NK-92 treated with Interleukin-12 subunit alpha and Interleukin-12 subunit beta, amount 100 ng/mL, for 24 hours (cell line): ENCODE measurements at places on chromosomes 5 and 9.

DNA sequence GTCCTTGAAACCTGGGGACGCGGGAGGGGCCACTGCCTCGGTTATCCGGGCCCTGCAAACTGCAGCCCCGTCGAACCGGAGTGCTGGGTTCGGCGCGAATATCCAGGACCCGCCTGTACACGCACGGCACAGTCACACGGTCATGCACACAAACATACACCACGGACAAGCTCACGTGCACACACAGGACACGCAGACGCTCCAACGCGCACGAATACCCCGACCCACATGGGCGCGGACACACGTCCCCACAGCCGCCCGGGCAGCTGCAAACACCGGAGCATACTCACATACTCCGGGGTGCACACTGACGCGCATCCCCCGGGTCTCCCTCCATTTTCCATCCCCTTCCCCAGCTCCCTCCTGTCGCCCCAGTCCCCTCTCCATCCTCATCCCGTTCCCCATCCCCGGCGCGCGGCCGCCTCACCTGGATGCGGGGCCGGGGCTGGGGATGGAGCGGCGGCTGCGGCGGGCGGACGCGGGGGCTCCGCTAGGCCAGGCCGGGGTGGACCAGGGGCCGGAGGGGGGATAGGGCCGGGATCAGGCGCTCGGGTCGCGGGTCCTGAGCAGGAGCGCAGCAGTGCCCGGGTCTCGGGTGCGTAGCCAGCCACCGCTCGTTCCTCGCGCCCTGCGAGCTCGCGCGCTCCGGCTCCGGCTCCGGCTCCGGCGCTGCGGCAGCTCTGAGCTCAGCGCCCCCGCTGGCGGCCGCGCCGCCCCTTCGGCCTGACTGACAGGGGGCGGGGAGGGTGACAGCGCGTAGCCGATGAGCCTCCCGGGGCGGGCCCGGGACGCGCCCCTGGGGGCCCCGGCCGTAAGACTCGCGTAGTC is at the start of the genes EIF4E1B and SNCB:
Gene EIF4E1B (plus strand): TSS at position 823 of the 828 bp plus-strand sequence. CDS start 12,113 bp downstream, outside the sequence.
Gene SNCB (minus strand): TSS at position 682 of the 828 bp plus-strand sequence. CDS start 880 bp downstream, outside the sequence.
- DNase-seq: no peak

DNA sequence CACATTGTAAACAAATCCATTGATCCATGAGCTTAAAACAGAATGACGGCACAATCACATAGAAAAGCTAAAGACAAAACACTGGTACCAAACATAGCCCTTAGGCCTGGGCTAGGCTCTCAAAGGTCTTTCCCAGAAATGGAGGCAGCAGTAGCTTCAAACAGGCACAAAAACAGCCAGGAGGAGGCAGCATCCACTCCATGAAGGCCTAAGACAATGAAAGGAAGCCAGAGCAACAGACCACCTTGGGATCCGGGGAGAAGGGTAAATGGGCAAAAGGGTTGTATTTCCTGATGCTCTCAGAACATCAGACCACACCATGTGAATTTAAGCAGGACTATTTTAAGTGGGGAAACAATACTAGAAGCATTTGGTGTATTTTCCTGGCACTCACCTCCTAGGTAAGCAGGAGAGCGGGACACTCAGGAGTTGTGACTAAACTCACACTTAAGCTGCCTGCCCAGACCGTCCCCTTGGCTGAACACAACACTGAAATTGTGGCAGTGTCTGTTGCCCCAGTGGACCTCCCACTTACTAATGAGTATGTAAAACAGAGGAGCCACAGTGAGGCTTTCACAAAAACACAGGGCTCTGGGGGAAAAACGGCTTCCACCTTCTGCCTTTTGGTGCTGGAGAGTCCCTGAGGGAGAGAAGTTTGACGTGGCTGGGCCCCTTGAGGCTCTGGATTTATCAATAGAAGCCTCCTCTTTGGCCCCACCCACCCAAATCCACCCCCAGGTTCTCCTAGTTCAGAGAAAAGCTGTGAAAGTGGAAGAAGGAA is 11.9 kb downstream of the GNPDA1 start:
- DNase-seq: no peak

DNA sequence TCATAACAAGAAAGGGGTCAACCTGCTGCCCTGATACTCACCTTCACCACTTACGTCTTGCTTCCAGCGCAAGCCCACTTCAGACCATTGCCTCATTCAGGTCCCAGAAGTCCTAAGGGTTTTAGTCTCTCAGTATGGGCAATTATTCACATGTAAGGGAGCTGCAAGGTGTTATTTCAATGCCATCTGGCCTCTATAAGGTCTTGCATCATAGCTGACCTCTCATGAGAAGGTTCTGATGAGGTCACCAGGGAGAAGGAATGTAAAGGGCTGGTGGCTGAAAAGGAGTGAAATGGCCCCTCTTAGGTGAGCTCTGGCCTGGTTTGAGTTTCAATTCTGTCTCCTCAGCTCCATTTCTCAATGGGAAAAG is 1.5 kb upstream of the MARCHF3 start:
- no peak for DNase-seq

GRCh38 chr5:128613128-128613527 is 75.1 kb upstream of the FBN2 start:
- DNase-seq: no peak

- no peak for DNase-seq
Observed at GRCh38 chr9:34331196-34331595, 1.8 kb downstream of the NUDT2 start.

DNA sequence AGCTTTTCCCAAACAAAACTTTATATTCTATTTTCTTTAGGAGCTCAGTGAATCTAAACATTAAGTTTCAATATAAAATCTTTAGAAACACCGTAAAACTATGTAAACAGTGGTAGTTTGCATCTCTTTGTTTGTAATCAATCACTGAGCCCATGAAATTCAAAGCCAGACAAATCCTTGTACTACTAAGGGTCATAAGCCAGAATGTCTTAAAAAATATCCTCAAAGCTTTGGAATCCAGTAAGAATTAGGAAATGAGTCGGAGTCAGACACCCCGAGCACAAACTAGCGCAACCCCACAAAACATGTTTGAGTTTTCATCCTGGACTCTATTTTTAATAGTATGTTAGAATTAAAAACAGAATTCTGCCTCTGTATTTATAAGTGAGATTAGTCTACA is 153.8 kb downstream of the HSPA4 start:
- DNase-seq: no peak

DNA sequence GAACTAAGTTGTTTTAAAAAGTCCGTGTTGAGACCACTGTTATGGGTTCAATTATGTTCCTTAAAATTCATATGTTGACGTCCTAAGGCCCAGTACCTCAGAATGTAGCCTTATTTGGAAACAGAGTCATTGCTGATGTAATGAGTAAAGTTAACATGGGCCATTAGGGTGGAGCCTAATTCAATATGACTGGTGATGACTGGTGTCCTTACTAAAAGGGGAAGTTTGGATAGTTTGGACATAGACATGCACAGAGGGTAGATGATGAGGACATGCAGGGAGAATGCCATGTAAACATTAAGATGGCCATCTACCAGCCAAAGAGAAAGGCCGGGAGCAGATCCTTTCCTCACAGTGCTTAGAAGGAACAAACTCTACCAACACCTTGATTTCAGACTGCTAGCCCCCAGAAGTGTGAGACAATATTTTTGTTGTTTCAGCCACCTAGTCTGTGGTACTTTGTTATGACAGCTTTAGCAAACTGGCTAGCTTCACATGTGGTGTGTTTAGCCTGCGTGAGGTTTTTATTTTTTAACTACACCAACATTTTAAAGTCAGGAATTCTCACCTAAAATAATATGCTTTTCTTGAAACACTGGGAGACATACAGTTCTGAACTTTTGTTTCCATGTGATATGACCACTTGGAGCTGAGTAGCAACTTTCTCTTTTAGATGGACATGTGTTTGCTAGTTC is 135.3 kb downstream of the YIPF5 start:
- no peak for DNase-seq

GRCh38 chr5:178284996-178285395 is 52.4 kb upstream of the PHYKPL start:
- no peak for DNase-seq

DNA sequence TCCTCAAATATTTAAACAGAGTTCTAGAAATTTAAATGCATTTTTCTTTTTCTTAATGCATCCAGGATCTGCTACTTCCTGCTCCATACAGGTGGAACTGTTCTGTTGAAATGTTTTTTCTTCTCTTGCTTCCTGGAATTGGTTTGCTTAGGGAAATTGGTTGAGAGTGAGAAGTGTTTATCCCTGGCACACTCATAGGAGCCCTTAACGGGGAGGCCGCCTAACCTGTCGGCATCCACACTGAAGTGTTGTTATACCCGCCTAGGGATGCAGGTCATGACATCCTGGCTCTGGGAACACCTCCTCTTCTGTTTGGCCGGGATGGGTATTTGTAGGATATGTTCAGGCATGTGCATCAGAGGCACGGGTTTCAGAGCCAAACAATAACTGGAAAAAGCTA is 239.7 kb downstream of the GADD45G start:
- no peak for DNase-seq

DNA sequence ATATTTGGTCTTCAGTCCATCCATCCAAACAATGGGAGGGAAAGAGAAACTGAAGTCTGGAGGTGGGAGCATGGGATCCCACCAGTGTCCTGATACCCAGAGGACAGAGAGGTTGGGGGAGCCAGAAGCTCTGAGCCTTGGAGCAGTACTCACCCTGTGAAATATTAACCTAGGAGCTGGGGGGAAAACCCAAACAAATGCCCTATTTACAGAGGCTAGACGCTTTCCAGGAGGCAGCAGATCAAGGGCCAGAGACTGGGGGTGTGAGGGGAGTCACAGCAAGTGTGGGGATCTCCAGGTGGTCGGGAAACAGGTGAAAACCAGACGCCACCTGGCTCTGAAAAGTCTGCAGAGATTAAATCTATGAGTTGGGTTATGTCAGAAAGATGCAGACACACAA is 6.2 kb downstream of the ZER1 start:
- DNase-seq: no peak

DNA sequence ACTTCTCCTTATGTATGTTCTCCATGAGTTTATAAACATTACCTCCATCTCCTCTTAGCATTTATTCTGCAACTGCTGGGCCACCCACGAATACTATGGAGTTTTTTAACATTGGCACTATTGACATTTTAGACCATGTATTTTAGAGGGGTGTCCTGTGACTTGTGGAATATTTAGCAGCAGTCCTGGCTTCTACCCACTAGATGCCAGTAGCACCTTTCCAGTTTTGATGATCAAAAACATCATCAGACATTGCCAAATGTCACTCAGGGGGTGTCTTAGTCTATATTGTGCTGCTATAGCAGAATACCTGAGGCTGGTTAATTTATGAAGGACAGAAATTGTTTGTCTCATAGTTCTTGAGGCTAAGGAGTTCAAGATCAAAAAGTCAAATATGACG is 187.5 kb upstream of the RORB start:
- DNase-seq: no peak

GRCh38 chr5:181166812-181167733 is 19.7 kb downstream of the OR2V2 start:
- DNase-seq: no peak

DNA sequence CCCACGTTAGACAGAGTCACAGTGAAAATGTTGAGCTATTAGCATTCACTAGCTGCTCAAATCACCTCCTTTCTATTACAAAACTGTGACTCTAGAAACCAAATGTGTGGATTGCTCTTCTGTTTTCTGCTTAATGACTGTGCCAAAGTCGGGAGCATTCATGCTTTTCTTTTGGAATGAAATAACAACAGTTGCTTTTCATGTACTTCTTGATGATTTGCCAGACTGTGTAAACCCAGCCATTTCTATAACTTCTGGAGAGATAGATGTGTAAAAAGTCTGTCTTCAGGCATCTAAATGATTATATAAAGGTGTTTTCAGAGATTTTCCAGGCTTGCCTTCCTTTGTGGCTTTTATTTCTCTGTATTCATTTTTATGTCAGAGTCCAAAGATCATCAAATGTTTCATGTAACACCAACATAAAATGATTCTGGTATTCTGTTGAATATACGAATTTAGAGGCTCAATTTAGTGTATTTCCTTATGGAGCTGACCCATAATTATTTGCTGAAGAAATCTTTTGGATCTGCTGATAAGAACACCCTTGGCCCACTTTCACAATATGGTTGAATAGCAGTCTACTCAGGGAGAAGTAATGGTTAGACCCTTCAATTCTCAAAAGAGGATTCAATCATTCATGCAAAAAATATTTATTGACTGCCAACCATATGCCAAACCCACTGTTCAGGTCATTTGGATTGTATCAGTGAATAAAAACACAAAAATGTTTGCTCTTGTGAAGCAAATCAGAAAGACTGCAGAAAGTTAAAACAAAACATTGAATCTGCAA is 581.2 kb downstream of the CDH18 start:
- DNase-seq: no peak

- DNase-seq: no peak
Observed at GRCh38 chr9:83629433-83630104, 6.6 kb downstream of the IDNK start.

DNA sequence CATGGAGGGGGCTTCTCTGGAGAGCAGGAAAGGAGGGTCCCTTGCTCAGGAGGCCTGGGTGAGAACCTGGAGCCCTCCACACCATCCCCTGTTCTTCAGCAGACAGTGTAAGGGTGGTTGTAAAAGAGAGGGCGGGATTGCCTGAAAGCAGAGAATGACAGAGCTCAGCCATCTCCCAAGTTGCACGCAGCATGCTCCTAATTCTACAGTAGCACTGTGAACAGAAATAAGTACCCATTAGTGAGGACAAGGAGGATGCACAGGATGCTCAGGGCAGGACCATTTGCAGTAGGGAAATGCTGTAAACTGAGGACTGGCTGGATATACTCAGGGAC is 8.4 kb downstream of the CCDC69 start:
- DNase-seq: no peak

DNA sequence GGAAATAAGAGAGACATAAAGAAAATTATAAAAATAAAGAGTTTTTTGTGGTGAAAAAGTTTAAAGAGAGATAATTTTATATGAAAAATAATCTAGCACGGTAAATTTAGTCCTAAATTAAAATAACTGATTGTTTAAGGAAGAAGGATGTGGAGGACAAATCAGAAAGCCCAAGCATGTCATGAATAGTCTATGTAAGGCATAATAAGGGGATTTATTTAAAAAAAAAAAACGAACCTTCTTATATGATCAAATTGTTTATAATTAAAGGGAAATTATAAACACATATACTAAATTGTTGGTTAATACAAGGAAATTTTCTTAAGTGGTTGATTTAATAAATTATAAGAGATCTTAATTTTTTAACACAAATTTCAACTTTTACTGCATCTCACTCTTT is 551.8 kb upstream of the TYRP1 start:
- DNase-seq: no peak

GRCh38 chr5:39605145-39605544 is 180.4 kb upstream of the DAB2 start:
- DNase-seq: no peak

- no peak for DNase-seq
Observed at GRCh38 chr5:95130941-95131340, 154.0 kb downstream of the MCTP1 start.

DNA sequence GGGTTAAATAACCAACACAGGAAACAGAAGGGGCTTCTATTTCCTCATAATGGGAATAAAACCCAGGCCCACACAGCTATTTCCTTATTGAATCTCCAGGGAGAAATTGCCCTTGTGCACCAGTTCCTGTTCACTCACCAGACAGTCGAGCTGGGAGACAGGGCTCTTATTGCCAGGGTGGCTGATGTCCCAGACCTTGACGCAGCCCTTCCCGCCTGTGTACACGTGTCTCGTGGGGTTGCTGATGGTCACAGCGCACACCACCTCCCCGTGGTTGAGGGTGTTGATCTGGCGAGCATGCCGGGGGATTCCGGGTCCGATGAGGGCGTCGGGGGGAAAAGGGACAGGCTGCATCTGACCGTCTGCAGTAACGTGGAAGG is 96.5 kb downstream of the TLE1 start:
- DNase-seq: no peak

GRCh38 chr5:167845952-167846351 is 445.5 kb upstream of the WWC1 start:
- DNase-seq: no peak

- DNase-seq: no peak
Observed at GRCh38 chr9:83435301-83435700, 102.9 kb downstream of the FRMD3 start.
